ENCODE measurements at places on chromosomes 12 and 14.

- DNase-seq: no peak
Observed at GRCh38 chr12:95102916-95103671, 29.7 kb upstream of the NR2C1 start.

GRCh38 chr12:69189378-69189978 lies 49.9 kb upstream of the CPSF6 start:
- no peak for DNase-seq

DNA sequence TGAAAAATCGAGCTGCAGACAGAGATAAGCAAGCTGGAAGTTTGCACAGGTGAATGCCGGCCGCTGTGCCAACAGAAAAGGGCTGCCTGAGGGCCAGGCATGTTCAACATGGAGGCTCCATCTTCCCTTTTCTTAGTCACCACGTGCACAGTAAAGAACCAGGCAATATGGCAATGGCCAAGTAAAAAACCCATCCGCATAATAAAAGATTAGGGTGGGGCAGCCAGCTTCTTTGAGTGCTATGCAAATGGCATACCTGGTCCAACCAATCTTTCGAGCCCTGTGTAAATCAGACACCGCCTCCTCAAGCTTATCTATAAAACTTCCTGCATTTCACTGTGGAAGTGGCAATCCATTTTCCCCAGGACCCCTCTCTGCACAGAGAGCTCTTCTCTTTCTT lies 16.7 kb downstream of the PNP start:
- no peak for DNase-seq

GRCh38 chr14:102517392-102518062 lies 8.0 kb upstream of the ANKRD9 start:
- DNase-seq: no peak

- no peak for DNase-seq
Observed at GRCh38 chr12:52790427-52791270, 5.3 kb downstream of the KRT3 start.

- DNase-seq: no peak
Observed at GRCh38 chr14:99118046-99118721, 153.8 kb downstream of the BCL11B start.

GRCh38 chr12:18981732-18982131 lies 147.8 kb upstream of the PLEKHA5 start:
- no peak for DNase-seq

Data from stimulated activated CD8-positive, alpha-beta memory T cell treated with anti-CD3 and anti-CD28 coated beads, Interleukin-4, amount 100 ng/mL, for 4 hours (primary cell).